Fibroblast of pulmonary artery (primary cell): ENCODE measurements at places on chromosomes 5 and 9.

DNA sequence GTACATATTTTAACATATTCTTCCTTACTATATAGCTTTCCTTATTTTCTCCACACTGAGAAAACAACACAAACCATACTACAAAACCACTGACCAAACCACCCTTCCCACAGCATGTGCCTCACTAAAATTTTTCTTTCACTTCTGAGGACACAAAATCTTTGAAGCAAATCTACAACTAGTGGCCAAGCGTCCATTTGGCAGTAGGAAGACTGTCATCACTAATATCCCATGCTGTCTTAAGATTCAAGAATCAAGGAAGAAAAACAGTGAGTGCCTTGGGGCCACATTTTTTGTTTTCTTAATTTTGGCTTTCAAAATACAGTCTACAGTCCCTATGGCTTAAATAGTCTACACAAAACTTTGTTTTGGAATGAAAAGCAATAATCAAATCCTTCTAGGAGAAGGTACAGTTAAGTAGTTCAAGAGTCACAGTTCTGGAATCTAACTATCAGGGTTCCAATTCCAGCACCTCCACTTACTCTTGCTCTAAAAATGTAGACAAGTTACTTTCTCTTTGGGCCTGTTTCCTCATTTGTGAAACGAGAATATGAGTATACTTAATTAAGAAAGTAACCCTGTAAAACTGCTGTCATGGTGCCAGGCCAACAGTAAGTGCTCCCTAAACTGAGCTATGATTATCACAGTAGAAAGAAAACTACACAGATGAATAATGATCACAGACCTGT, 227.9 kb downstream of the BNC2 start:
- DNase-seq: no peak

DNA sequence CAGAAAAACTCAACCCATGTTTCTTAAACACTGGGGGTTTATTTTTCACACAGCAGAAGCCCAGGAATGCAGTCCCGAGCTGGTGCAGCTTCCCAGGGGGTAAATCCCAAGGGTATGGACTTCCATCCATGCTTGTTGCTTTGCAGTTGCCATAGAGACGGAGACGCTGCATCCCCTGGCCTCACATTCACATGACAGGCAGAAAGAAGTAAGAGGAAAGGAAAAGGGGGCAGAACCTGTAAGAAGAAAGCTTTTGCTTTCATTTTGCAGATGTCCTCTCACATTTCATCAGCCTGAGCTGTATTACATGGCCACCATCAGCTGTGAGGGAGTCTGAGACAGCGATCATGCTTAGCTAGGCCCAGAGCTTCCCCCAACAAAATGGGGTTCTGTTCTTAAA, 321.0 kb downstream of the AGTPBP1 start:
- DNase-seq: peak; percentile 24

GRCh38 chr5:124803617-124804323, 57.3 kb upstream of the ZNF608 start:
- no peak for DNase-seq

DNA sequence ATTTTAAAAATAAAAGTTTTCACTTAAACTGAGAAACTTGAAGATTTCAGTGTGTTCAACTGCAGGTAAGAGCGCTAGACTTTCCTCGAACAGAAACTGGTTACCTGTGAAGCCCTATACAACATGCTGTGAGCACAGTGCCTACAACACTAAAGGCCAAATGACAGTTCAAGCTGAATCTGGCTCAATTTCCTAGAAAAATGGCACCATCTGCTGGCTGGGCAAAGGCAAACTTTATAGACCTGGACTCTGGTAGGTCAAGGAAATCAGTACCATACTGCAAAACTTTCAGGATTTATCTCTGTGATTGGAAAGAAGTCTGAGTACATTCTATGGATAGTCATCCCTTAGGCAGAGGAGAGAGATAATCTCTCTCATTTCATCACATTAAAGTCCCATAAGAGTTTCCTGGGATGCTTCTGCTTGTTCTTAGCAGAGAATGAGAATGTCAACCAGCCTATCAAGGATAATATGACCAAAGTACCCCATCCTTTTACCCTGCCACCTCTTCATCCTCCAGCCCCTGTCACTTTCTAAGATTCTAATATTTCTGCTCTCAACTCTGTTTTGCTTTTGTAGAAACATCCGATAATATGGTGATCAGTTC, 31.8 kb upstream of the FOXB2 start:
- peak; percentile 68 for DNase-seq

DNA sequence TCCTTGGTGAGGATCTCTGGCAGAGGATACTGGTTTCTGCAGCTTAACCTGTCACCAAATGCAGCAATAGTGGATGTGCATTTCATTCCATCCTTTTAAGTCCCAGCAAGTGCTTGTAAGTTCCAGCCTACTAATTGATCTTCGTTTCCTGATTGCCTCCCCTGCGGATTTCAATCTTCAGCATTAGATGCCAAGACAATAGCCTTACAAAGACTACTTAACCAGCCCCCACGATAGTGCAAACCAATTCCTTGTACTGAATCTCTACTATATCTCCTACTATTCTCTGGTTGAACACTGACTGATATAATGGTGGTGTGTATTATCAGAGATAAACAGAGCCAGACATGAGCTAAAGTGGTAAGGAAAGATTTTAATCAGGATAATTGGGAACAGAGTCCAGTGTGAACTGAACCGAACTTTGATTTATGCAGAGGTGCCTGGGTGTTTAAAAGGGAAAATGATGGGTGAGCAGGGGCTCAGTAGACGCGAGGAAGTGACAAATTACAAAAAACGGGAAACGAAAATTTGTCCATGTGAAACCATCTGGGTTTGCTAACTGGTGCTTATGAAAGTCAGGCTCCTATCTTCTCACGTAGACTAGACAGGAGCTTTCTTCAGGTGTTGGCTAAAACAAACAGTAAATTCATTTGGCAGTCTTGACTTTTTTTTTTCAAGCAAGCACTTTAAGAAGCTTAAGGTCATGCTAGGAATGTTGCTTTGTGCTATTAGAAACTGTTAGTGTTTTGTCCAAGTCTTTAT, 106.9 kb upstream of the ST8SIA4 start:
- DNase-seq: no peak

GRCh38 chr5:64632251-64632650, 58.1 kb upstream of the SHISAL2B start:
- DNase-seq: peak; percentile 27

GRCh38 chr5:37206736-37207135, 42.4 kb downstream of the CPLANE1 start:
- DNase-seq: peak; percentile 35

- DNase-seq: no peak
Observed at GRCh38 chr9:88435336-88435735, 47.1 kb downstream of the SPIN1 start.

GRCh38 chr5:118405650-118406061, 582.7 kb downstream of the DTWD2 start:
- no peak for DNase-seq

DNA sequence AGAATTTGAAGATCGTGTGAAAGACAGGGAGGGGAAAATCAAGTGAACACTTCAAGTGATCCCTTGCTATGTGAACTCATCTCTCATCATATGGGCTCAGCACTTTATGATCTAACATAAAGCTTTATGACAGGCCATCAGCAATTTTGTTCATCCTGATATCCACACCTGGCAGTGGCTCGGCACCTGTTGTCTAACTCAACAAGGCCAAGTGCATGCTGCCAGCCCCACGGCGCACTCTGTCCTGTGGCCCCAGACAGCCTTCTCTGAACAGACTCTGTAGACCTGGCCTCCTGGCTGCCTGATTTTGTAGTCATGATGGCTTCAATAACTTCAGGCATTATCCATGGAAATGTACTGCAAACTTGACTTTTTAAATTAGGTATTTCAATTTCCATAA, 106.3 kb downstream of the MEF2C start:
- DNase-seq: no peak

DNA sequence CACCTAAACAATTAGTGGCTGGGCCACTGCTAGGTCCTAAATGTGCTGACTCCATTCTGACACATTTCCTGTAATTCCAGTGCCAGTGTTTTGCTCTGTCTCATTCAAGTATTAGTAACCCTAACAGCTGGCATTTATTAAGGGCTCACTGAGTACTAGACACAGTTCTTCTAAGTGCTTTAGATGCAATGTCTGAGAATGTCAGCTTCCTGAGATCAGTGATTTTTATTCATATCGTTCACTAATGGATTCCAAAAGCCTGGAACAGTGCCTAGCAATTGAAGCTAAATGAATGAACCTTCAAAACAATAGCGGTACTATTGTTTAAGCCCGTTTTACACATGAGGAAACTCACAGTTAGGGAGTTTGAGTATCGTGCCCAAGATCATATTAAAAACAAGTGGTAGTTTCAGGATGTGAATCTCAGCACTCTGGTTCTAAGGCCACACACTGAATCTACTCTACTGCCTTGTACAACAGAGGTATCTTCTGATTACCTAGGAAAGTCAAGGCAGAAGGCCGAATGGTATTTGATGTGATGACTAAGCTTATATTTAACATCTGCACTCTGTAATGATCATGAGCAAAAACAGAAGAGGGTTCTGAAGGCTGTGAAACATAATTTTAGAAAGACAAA, 304.0 kb downstream of the PJA2 start:
- DNase-seq: peak; percentile 94

DNA sequence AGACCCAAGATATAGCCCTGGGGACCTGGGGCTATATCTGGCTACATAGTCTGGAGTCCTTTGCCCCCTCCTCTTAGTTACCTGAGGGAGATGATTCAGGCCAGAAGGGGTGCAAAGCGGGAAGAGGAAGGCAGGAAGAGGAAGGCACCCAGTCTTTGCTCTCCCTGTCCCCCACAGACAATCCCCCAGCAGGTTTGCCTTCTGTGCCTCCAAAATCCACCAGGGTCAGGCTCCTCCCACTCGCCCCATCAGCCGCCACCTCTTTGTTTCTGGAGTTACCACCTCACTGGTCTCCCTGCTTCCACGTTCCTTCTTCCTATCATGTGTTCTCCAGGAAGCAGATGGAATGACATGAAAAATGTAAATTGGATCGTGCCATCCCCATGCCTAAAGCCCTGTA, 31.2 kb upstream of the FABP6 start:
- DNase-seq: no peak

DNA sequence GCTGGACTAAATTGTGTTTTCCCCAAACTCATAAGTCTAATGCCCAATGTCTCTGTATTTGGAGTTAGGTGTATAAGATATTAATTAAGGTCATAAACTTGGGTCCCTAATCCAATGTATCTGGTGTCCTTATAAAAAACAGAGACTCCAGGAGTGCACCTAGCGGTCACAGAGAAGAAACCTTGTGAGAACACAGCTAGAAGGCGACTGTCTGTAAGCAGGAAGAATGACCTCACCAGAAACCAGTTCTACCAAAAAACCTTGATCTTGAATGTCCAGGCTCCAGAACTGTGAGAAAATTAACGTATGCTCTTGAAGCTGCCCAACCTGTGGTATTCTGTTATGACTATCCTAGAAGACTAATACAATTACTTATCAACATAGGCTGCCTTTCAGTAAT, 591.7 kb upstream of the PTPRD start:
- DNase-seq: no peak

- no peak for DNase-seq
Observed at GRCh38 chr5:155332618-155333017, 319.1 kb downstream of the KIF4B start.

GRCh38 chr9:75108571-75108970, 20.3 kb downstream of the OSTF1 start:
- DNase-seq: peak; percentile 90

DNA sequence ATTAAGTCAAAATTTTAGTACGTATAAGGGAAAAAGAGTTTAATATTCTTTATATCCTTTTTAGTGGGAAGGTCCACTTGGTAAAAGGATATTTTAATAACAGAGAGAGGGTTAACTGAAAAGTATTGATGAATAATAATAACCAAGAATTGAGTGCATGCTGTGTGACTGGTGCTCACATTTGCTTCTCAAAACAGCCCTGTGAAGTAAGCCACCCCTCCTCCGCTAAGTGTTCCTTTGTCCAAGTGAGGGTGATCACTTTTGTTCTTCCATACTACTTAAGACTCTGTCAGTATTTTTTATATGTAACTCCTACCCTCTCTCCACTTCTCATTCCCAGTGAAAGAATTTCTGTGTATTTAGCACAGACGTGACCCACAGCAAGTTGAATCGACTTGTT, 51.5 kb downstream of the SLC44A1 start:
- DNase-seq: peak; percentile 34

DNA sequence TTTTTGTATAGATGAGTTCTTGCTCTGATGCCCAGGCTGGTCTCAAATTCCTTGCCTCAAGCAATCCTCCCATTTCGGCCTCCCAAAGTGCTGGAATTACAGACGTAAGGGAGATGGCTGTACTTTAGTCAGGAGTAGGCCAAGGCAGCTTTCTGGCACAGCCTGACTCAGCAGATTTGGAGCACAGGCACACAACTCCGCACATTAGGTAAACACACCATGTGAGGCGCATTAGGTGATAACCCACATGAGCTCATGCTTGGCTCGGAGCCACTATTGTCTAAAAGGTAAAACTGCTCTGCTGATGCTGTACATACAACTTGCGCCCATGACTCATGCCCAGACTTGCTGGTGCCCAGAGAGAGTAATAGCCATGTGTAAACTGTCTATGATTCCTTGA, 1157.9 kb downstream of the TAF11L14 start:
- peak; percentile 1 for DNase-seq

GRCh38 chr5:138603249-138603920, 28.2 kb upstream of the HSPA9 start:
- DNase-seq: peak; percentile 56

- no peak for DNase-seq
Observed at GRCh38 chr5:3835811-3836210, 240.2 kb downstream of the IRX1 start.

- peak; percentile 74 for DNase-seq
Observed at GRCh38 chr5:40410964-40411635, 268.6 kb upstream of the PTGER4 start.

- DNase-seq: no peak
Observed at GRCh38 chr9:134258332-134258731, 67.9 kb upstream of the RXRA start.

DNA sequence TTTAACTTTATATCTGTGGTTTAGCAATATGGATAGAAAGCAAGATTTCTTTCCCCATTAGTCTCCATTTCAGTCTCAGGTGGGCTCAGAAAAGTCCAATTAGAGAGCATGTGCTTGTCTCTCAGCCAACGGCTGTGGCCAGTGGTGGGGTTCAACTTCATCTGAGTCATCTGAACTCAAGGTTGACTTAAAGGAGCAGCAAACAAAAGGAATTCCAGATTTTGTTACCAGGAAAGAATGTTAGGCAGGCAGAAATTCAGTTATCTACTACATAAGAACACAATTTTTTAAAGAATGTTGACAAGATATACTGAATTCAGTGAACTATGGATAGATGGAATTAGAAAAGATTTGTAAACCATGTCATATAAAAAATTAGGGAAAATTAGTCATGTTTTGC, 784.1 kb downstream of the MAT2B start:
- peak; percentile 18 for DNase-seq

- DNase-seq: no peak
Observed at GRCh38 chr5:74240783-74241750, 399.5 kb downstream of the ENC1 start.

GRCh38 chr5:177023303-177023664, 788 bp downstream of the ZNF346 start:
- no peak for DNase-seq

- no peak for DNase-seq
Observed at GRCh38 chr9:80836013-80836412, 853.3 kb downstream of the TLE1 start.
